Endothelial cell (in vitro differentiated cells): ENCODE measurements at places on chromosomes 1 and 21.

DNA sequence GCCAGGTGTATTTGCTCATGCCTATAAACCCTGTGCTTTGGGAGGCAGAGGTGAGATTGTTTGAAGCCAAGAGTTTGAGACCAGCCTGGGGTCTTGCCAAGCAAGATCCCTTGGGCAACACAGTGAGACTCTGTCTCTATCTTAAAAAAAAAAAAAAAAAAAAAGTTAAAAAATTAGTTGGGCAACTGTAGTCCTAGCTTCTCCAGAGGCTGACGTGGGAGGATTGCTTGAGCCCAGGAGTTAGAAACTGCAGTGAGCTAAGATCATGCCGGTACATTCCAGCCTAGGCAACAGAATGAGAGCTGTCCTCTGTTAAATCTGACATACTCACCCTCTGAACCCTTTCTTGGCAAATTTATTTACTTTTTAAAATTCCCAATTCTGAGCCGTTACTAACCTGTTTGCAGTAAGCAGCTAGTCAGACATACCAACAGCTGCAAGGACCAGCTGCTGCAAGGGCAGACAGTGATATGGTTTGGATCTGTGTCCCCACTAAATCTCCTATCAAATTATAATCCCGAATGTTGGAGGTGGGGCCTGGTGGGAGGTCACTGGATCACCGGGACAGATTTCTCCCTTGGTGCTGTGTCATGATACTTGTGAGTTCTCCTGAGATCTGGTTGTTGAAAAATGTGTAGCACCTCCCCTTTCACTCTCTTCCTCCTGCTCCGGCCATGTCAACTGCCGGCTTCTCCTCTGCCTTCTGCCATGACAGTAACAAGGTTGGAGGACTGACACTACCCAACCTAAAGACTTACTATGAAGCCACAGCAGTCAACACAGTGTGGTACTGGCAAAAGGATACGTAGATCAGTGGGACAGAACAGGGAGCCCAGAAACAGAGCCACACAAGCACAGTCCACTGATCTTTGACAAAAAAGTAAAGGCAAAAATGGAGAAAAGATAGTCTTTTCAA lies 10.6 kb downstream of the PARP1 start:
- DNase-seq, result no peak

- DNase-seq, result no peak
Measured at GRCh38 chr21:18760247-18760646, 356.7 kb upstream of the TMPRSS15 start.

DNA sequence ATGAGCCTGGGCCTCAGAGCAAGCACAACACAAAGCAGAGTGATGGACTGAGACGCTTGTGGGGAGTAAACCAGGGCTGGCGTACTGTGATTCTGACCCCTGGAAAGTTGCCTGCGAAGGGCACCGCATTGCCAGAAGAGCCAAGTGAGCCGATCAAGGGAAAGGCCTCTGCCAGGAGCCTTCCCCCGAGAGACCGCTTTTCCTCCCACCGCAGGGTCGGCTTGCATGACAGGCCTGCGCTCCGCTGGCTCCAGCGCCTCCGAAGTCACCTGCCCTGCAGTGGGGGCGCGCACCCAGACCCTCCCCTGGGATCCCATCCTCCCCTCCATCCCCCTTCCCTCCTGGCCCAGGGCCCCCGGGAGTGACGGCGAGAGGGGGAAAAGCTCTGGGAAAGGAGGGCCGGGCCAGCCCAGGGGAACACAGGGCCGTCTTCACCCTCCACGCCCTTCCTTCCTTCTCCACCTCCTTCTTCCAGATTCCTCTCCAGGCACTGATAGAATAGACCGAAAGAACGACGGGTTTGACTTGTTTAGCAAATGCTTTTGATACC lies 165.0 kb downstream of the TRIM33 start:
- DNase-seq, result peak; percentile 13

DNA sequence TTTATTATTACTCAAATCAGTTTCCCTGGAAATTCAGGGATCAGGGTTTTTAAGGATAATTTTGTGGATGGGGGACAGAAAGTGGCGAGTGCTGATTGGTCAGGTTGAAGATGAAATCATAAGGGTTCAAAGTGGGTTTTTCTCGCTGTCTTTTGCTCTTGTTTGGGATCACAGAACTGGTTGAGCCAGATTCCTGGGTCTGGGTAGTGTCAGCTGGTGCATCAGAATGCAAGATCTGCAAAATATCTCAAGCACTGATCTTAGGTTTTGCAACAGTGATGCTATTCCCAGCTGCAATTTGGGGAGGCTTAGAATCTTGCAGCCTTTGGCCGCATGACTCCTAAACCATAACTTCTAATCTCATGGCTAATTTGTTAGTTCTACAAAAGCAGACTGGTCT lies 9.3 kb downstream of the CHI3L2 start:
- no peak for DNase-seq

- DNase-seq, result no peak
Measured at GRCh38 chr1:203448521-203449061, 27.0 kb upstream of the PRELP start.

- DNase-seq, result no peak
Measured at GRCh38 chr1:235058695-235059094, 69.9 kb downstream of the TOMM20 start.

DNA sequence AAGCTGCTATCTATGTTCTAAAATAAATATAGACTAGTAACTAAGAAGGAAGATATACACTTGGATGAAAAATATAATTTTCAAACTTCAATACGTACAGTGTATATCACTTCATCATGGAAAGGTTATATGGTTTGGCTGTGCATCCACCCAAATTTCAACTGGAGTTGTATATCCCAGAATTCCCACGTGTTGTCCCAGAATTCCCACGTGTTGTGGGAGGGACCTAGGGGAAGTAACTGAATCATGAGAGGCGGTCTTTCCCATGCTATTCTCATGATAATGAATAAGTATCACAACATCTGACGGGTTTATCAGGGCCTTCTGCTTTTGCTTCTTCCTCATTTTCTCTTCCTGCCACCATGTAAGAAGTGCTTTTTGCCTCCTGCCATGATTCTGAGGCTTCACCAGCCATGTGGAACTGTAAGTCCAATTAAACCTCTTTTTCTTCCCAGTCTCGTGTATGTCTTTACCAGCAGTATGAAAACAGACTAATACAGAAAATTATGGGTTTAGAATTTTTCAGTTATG lies 10.7 kb downstream of the NEGR1 start:
- no peak for DNase-seq

DNA sequence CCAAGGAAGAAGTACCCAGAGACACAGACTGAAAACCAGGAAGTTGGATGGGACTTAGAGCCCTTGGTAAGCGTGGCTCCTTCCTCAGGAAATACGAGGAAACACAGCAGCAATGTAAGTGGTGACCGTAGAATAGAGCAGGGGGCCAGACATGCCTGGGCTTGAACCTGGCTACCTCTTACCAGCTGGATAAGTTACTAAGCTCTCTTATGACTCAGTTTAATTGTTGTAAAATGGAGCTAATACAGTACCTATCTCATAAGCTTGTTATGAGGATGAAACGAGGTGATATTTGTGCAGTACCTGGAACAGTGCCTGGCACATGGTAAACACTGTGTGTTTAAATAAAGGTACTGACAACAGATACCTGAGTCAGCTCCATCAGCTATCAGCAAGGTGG lies 19.2 kb downstream of the EBNA1BP2 start:
- DNase-seq, result no peak

DNA sequence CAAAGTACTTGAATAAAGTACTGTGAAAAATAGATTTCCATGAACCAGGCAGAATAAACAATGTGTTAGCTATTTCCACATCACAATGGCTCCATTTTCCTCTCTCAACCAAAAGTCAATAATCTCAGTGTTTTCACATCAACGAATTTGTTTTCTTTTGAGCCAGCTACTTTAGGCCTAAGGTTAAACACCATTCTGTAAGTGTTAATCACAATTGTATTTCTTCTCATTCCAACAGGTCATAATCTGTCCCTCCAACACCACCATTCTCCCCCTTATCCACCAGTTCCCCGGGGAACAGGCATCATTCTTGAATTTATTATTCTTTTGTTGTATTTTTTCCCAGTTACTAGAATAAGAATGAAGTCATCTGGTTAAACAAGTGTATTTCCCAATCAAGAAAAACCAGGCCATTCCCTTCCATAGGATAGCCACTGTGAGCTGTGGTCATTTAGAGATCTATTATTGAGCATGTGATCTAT lies 66.2 kb upstream of the PALMD start:
- no peak for DNase-seq

GRCh38 chr1:232835166-232835565 lies 29.9 kb downstream of the MAP10 start:
- no peak for DNase-seq

- no peak for DNase-seq
Measured at GRCh38 chr1:162388615-162389014, 7.1 kb downstream of the C1orf226 start.

DNA sequence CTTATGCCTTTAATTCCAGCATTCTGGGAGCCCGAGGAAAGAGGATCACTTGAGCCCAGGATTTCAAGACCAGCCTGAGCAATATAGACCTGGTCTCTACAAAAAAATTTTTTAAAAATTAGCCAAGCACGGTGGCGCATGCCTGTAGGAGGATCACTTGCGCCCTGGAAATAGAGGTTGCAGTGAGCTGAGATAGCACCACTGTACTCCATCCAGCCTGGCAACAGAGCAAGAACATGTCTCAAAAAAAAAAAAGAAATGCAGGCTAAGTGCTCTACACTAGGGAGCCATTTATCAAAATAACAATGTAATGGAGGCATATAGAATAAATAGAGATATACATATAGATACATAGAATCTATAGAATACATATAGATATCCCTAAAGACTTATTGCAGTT lies 23.3 kb downstream of the CEPT1 start:
- DNase-seq, result no peak

GRCh38 chr1:11842154-11843041 lies 5.2 kb downstream of the NPPA start:
- DNase-seq, result no peak

- DNase-seq, result no peak
Measured at GRCh38 chr1:24540051-24540905, 15.6 kb upstream of the NCMAP start.

- no peak for DNase-seq
Measured at GRCh38 chr1:3630161-3630611, 5.4 kb downstream of the TPRG1L start.

DNA sequence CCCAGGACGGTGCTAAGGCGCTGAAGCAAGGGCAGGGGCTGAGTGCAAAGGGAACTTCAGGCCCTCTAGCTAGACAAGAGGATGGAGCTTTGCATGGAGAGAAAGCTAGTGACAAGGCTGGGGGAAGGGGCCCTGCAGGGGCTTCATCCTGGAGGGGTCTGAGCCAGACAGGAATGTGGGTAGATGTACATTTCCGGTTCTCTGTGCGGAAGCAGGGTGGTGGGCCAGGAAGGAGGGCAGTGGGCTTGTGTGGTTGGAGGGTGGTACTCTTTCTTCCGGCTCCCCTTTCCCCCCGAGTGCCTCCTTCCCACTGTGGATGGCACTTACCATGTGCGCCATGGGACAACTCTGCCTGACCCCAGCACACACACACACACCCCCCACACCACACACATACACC lies 1.5 kb downstream of the KISS1 start:
- no peak for DNase-seq

DNA sequence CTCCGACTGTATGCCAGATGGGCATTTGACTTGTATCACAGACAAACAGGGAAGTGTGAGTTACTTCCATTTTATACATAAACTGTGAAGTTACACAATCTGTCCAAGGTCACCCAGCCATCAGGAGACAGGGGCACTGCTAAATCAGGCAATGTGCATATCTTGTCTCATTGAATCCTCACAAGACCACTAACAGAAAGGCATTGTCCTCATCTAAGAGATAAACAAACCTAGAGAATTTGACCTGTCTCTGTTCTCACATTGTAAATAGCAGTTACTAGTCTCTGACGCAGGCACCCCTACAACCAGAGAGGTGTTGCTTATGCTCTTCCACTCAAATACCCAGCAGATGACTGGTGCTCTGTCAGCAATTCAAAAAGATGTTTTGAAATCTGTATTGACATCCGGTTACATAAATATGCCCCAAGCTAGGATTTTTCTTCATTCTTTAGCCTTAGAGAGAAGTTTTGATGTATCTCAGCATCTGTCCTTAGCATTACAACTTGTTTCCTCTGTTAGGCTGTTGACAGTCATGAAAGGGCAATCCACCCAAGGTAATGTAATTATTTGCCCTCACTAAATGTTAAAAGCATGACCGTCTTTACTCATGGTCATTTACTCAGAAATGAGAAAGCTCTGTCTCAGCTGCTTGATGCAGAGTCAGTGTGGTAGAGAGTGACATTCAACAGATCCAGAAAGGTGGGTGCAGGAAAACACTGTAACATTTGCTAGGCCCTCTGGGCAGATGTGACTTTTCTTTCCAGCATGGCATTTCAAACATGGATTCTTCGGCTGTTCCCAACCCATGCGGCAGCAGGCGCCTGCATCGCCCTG lies 51.9 kb upstream of the ZNF326 start:
- DNase-seq, result no peak

- DNase-seq, result no peak
Measured at GRCh38 chr1:215895276-215895675, 328.2 kb downstream of the KCTD3 start.

DNA sequence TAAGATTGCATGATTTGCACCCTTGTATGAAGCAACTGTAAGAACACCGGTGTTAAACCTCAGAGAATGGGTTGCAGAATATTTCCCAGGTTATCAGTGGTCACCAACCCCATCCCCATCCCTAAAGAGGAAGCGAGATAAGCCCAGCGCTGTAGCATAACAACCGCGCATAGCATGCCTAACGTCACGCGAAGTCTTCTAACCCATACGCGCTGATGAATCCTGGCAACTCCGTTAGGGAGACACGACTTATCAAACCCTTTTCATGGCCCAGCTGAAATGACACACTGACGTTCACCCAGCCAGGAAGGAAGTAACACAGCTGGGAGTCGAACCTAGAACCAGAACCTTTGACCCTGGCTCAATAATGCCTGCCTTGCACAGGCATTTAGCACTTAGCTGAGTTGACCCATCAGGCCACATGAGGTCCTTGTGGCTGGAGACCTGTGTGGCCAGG lies 24.2 kb downstream of the TMEM51 start:
- DNase-seq, result no peak

DNA sequence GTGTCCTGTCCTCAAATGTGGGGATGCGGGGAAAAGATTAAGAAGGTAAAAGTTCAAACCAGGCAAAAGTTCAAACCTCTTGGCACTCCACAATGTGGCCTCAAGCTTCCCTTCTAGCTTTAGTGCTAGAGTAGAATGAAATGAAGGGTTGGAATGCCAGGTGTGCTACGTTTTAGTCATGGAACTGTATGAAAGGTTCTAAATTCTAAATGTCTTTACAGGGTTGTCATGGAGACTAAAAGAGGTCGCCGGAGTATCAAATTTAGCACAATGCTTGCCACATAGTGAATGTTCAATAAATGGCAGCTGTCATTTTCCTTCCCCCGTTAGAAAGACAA lies 57.2 kb upstream of the LRRC8D start:
- DNase-seq, result no peak
